ENCODE measurements at places on chromosomes 13 and 19.

DNA sequence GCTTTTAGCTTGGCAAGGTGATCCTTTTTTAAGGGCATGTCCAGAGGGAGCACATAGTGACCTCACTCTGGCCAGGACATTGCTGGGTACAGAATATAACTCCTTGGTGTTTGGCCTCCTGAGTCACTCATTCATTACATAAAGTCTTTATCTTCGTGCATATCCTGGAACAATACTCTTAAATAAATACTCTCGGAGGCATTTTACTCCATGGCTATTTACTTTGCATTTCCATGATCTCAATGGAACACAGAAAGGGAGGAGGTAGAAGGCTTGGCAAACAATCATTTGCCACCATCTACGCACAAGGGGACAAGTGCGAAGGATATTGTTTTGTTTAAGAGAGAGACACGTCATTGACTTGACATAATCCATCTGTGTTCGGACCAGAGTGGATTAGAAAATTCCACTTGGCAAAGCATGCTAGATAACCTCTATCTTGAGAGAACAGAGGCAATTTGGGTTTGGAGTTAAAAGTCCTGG, 210.0 kb downstream of the IRS2 start:
- DNase-seq: no peak

DNA sequence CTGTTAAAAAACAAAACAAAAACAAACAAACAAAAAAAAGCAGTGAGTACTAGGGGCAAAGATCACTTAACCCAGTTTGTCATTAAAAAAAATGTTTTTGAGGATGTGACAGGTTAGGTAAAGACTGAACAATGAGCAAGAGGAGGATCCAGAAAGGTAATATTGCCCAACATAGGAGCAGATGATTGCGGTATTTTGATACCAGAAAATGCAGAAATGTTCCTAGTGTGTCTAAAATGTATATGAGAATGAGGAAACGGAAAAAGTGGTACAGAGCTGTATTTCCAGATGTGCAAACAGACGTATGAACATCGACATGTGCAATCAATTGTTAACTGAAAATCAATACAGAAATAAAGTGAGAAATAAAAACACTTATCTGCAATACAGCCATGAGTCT, 4.9 kb upstream of the LILRA4 start:
- DNase-seq: no peak

DNA sequence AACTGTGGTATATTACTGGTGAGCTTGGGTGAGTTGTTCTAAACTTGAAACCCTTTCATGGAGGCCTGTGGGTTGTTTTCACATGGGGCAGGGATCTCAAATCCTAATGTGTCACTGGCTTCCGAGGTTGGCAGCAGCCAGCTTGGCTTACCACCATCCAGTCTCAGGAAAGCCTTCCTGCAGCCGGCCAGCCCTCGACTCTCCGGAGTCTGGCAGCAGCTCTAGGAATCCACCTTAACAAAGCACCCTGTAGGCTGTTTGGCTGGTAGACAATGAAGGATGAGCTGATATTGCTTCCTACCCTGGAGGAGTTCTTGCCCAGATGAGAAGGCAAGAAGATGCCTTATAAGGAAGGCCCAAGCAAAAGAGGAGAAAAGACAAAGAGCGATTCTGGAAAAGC, 188.3 kb downstream of the KLF12 start:
- DNase-seq: no peak

- DNase-seq: no peak
Observed at GRCh38 chr19:1746401-1747284, 6.7 kb upstream of the ONECUT3 start.

DNA sequence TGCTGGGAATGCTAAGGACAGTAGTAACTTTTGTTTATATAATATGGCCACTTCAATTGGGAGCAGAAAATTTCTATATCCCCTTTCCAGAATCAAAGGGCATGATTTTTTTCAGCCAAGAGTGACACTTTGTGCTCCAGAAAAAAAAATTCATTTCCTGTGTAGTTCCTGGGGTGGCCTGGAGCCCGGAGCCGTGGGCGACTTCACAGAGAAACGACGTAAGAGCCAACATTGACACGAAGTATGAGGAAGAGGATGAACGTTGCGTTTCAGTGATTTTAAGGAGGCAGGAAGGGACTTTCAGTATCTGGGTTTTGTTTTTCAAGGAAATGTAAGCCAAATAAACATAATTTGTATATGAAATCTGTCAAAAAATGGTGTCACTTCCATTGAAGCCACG, 187.6 kb downstream of the STK24 start:
- DNase-seq: no peak

DNA sequence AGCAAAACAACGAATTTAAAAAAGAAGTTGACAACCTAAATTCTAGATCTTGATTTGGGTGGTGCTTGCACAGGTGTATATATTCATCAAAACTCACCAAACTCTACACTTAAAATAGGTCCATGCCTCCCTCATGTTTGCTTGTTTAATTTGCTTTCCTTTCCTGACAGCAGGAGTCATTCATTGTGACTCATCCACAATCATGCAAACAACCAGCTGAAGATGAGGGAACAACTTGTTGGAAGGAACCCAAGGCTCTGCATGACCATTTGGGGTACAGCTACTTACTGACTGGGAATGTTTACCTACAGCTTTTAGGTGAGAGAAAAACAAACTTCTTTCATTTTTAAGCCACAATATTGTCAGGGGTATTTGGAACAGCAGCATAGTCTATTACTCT, 96.6 kb downstream of the RXFP2 start:
- no peak for DNase-seq

GRCh38 chr19:45168767-45169351, 8.1 kb upstream of the NKPD1 start:
- no peak for DNase-seq

DNA sequence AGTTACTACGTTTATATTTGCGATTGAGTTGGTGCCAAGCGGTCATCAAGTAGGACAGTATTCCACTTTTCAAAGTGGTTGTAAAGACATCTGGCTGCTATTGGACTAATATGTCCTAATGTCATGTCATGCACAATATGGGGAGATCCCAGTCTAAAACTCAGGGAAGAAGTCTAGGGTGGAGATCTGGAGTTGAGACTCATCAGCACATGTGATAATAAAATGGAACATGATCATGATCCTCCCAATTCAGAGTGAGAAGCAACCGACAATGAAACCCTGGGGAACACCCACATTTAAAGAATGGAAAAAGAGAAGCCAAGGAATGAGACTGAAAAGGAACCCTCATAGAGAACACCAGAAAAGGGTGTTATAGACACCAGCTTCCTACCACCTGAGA, 80.2 kb downstream of the USP12 start:
- no peak for DNase-seq

DNA sequence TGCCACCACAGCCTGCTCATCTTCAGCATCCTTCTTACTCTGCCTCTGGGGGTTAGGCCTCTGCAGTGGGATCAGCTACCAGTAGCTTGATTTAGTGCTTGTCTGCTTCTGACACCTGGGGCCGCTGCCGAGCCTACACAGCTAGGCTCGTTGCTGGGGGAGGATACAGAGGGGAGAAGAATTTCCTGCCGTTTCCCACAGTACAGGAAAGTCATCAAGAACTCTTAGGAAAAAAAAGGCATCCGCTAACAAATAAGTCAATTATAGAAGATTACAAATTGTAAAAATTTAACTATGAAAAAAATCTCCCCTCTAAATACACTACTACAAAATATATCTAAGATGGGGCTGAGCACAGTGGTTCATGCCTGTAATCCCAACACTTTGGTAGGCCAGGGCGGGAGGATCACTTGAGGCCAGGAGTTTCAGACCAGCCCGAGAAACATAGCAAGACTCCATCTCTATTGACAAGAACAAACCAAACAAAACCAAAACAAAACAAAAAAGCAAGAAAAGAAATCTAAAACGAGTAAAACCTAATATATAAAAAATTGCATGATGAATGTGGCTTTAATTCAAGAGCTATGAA, 26.7 kb downstream of the LATS2 start:
- DNase-seq: no peak

DNA sequence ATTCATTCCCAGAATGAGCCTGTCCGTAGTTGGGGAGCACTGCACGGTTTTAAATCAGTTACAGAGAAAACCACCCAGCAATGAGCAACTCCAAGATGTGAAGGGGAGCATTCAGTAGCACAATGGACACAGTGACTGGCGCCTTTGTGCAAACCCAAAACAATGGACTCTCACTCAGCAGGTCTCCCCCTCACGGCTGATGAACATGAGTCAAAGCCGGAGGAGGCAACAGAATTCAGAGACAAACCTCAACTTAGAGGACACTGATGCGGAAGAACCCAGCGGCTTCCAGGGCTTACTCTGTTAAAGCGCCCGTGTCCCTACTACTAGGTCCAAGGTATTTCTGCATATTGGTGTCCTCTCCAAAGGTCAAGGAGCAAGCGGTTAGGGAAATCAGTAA, 17.7 kb downstream of the PLEKHF1 start:
- no peak for DNase-seq

- DNase-seq: no peak
Observed at GRCh38 chr13:24165746-24166145, 5.2 kb downstream of the SPATA13 start.

- no peak for DNase-seq
Observed at GRCh38 chr19:4444765-4445741, 12.5 kb downstream of the UBXN6 start.

Data from activated T-helper 1 cell treated with anti-CD3 and anti-CD28 coated beads, Interleukin-2, amount 50 U/mL, for 16 hours (primary cell).